DMS 273 treated with DMSO at 0.1 percent for 48 hours (cell line): ENCODE measurements at places on chromosomes 11 and 22.

GRCh38 chr11:102553835-102554282 is 23.3 kb upstream of the MMP7 start:
- no peak for DNase-seq

- no peak for DNase-seq
Observed at GRCh38 chr22:32612834-32613233, 138.2 kb downstream of the FBXO7 start.

DNA sequence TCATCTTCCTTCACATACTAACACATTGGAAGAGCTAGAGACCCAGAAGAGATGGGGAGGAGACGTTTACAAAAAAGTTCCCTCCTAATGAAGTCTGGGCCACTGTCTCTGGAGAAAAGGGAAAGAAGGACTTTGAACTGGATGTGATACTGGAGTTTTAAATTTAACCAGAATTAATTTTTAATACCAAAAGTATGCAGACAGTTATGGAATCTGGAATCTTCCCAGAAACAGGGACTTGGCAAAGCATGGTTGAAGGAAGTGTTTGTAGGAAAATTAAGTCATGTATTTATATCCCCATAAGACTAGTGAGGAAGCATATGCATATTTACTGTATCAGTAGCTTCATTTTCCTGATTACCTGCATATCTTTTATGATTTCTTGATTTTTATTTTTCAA is 215.5 kb downstream of the TTC28 start:
- no peak for DNase-seq

DNA sequence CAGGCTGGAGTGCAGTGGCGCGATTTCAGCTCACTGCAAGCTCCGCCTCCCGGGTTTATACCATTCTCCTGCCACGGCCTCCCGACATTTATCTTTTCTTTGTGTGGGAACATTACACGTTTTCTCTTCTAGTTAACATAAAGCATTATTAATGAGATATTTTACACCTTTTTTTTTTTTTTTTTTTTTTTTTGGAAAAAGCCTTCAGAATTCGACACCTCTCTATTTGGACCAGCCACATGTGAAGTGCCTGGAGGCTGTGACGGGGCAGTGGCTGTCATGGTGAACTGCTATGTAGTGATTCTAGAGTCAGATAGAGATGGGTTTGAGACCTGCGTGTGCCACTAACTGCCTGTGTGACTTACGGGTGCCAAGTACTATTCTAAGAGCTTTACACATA is 64.3 kb downstream of the SMIM38 start:
- no peak for DNase-seq

DNA sequence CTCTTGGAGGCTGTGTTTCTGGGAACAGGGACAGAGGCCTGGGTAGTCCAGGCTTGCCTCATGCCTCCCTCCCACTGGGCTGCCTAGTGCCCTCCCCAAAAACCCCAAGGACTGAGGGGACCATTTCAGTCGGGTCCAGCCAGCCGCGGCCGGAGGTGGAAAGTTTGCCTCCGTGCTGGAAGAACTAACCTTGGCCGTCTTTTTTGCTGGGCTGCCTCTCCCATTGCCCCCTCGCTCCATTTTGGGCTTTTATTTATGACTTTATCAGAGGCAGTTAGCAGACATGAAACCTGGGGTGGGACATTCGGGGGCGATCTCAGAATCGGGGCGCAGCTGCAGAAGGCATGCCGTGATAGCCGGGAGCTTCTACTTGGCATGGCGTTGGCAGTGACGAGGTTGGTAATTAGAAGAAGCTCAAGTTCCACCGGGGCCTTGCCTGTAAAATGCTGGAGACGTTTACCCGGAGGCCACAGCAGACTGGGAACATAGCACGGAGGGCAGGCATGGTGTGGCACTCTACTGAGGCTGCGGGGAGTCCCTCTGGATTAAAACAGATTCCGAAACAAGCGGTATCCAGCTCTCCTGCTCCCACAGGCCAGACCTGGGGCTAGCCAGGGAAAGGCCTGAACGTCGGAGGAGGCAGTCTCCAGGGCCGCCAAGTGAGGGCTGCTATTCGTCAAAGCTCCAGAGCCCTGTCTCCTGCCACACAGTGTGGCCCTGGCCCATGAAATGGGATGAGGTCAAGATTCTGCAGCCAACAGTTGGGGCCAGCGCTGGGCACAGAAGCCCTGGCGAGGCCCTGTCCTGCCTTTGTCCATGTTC is 76.4 kb upstream of the PPARA start:
- DNase-seq, result no peak

DNA sequence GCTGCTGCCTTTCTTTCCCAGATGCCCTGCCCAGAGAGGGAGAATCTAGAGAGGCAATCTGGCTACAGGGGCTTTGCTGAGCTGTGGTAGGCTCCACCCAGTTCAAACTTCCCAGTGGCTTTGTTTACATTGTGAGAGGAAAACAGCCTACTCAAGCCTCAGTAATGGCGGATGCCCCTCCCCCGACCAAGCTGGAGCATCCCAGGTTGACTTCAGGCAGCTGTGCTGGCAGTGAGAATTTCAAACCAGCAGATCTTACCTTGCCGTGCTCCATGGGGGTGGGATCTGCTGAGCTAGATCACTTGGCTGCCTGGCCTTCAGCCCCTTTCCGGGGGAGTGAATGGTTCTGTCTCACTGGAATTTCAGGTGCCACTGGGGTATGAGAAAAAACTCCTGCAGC is 12.2 kb downstream of the BDNF start:
- DNase-seq, result no peak
